Activated naive CD8-positive, alpha-beta T cell treated with anti-CD3 and anti-CD28 coated beads, Interleukin-2, amount 10 ng/mL, durations not matched to agents 7 days and 5 days (primary cell): ENCODE measurements at places on chromosomes 12 and 14. TPM values are rescaled to one million over a fixed set of nuclear protein-coding genes. Genes with fewer than 3 reads are reported as not detected.

Gene RILPL2
- 5.5 TPM for total RNA-seq

Gene LPAR5
- total RNA-seq = 19.4 TPM

Gene ACRBP
- total RNA-seq = 8.8 TPM

Gene IL22
- total RNA-seq = not detected

Gene RHOF
- total RNA-seq = 157 TPM

Gene FZD10
- not detected for total RNA-seq

Gene PRB2
- total RNA-seq = not detected

Gene CCDC88C
- 206 TPM for total RNA-seq

Gene STYK1
- total RNA-seq = 3.1 TPM

GRCh38 chr12:94263011-94263811, 114.8 kb downstream of the PLXNC1 start:
- peaks cover 62% of the 10 kb centered on the region for H3K36me3 ChIP-seq
- H3K4me1 ChIP-seq = peaks cover 44% of the 10 kb centered on the region
- H3K4me3 ChIP-seq = peak overlapping the region; percentile 90

- H3K36me3 ChIP-seq = no peaks in the 10 kb centered on the region
- no peaks in the 10 kb centered on the region for H3K4me1 ChIP-seq
- no peak for DNase-seq
- H3K27ac ChIP-seq = no peak overlapping the region
These were observed 53.4 kb upstream of the DLK1 start for GRCh38 chr14:100673085-100673806.

- DNase-seq = no peak
- H3K27ac ChIP-seq = no peak overlapping the region
- no peak overlapping the region for H3K4me3 ChIP-seq
- H3K36me3 ChIP-seq = peaks cover 37% of the 10 kb centered on the region
- peaks cover 15% of the 10 kb centered on the region for H3K4me1 ChIP-seq
These were observed 5.1 kb downstream of the UNG start for GRCh38 chr12:109102491-109102890.

DNA sequence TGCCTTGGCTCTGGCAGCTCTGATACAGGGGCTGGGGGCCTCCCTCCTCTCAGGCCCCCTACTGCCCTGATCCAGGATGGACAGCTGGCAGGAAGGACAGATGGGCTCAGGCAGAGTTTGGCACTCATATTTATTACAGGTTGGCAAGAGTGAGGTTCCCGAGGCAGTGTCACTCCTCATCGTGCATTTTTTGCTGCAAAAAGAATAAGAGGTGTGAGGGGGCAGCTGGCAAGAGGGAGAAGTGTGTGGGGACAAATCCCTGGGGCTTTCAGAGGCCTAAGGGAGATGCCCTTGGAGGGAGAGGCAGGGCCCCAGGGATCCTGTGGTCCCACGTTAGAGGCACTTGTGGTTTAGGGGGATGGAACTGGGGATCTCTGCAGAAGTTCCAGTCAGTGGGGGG, 5.0 kb downstream of the CMTM5 start:
- peaks cover 9% of the 10 kb centered on the region for H3K27me3 ChIP-seq
- H3K4me3 ChIP-seq = no peak overlapping the region
- no peak overlapping the region for H3K27ac ChIP-seq

DNA sequence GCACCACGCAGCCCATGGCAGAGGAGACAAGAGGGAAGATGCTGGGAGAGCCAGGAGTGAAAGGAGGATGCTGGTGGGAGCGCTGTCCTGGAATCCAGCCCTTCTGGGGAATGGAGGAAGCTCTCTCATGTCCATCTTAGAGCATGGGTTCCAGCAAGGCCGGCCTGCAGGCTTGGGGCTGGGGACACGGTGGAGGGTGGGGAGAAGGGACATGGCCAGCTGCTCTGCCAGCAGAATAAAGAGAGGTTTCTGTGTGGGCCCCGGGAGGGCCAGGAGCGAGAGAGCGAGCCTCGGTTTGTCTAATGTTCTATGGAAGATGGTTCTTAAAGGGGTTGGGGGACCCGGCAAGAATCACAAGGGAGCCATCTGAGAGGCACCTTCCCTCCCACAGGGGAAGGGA, 60.2 kb downstream of the RIMBP2 start:
- no peaks in the 10 kb centered on the region for H3K27me3 ChIP-seq
- no peak overlapping the region for H3K27ac ChIP-seq
- H3K4me3 ChIP-seq = no peak overlapping the region

DNA sequence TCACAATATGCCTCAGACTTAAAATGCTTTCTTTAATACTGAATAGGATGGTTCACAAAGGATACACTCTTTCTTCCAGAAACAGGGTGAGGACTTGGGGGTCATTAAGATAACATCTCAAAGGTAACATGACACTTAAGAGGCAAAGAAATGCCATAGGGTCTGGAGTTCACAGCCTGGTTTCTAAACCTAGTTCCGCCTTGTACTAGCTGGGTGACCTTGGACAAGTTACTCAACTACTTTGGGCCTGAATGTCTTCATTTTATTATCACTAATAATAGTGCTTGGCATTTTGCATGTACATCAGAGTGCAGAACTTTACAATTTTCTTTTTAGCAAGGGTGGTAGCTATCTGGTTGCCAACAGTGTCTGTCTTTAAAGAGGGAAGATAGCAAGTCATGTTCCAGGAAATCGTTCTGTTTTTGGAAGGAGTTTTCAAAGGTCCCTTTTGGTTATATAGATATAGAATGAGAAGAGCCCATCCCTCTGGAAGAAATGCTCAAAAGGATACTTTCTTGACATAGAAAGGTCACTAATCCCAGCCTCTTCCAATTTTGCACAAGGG, 257.8 kb downstream of the NUAK1 start:
- no peaks in the 10 kb centered on the region for H3K4me1 ChIP-seq
- no peaks in the 10 kb centered on the region for H3K36me3 ChIP-seq
- H3K27ac ChIP-seq = no peak overlapping the region
- no peak for DNase-seq
- no peaks in the 10 kb centered on the region for H3K27me3 ChIP-seq

GRCh38 chr12:28340261-28341045, 150.2 kb downstream of the CCDC91 start:
- H3K36me3 ChIP-seq = peaks cover 15% of the 10 kb centered on the region
- H3K27me3 ChIP-seq = no peaks in the 10 kb centered on the region
- H3K4me3 ChIP-seq = no peak overlapping the region
- H3K27ac ChIP-seq = no peak overlapping the region
- no peaks in the 10 kb centered on the region for H3K4me1 ChIP-seq

- H3K27me3 ChIP-seq = no peaks in the 10 kb centered on the region
- no peak overlapping the region for H3K27ac ChIP-seq
- no peaks in the 10 kb centered on the region for H3K4me1 ChIP-seq
- H3K36me3 ChIP-seq = no peaks in the 10 kb centered on the region
These were observed 64.3 kb upstream of the C14orf180 start for GRCh38 chr14:104515059-104515810.

DNA sequence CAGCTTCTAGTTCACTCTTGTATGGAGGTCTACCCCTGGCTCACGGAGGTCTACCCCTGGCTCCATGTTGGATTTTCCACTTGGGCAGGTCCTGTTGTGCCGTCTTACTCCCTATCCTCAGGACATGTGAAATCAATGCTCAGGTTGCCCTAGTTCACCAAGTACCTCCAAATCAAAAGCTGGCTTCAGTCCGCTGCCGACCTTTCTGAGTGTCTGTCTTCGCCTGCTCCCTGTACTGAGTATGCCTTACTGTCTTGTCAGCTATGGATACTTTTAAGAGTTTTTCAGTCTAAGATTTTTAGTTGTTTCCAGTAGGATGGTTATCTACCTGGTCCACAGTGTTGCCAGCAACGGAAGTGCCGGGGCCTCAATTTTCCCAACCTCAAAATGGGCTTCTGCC, 40.1 kb upstream of the BCL11B start:
- no peaks in the 10 kb centered on the region for H3K4me1 ChIP-seq
- peaks cover 16% of the 10 kb centered on the region for H3K27me3 ChIP-seq
- no peak for DNase-seq
- no peaks in the 10 kb centered on the region for H3K36me3 ChIP-seq
- H3K4me3 ChIP-seq = no peak overlapping the region

DNA sequence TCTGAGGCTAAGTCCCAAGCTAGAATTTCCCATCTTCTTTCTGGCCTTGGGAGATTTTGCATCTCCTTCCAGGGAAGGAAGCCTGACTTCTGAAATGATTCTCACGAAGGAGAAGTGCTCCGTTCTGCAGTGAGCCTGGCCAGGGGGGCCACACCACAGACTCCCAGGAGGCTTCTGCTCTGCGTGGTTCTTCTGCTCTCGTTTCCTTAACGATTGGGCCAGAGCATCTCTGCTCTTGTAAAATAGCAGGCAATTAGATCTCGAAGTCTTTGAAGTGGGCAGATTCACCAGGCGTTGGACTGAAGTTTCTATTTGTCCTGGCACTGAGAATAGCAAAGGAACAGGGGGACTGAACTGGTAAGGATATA, 6.7 kb upstream of the BATF start:
- peaks cover 9% of the 10 kb centered on the region for H3K36me3 ChIP-seq
- no peaks in the 10 kb centered on the region for H3K27me3 ChIP-seq
- H3K4me3 ChIP-seq = peak overlapping the region; percentile 85

- no peak for DNase-seq
- H3K36me3 ChIP-seq = no peaks in the 10 kb centered on the region
- H3K4me1 ChIP-seq = no peaks in the 10 kb centered on the region
- no peak overlapping the region for H3K4me3 ChIP-seq
- H3K27me3 ChIP-seq = no peaks in the 10 kb centered on the region
These were observed 1184.6 kb downstream of the FLRT2 start for GRCh38 chr14:86714575-86714974.

DNA sequence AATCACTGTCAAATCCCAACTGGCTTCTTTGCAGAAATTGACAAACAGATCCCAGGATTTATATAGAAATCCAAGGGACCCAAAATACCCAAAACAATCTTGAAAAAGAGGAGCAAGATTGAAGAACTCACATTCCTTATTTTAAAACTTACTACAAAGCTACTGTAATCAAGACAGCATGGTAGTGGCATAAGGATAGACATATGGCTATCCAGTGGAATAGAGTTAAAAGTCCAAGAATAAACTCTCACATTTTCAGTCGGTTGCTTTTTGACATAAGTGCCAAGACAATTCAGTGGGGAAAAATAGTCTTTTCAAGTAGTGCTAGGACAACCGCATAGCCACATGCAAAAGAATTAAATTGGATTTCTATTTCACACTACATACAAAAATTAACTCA, 81.0 kb upstream of the HOXC13 start:
- H3K4me1 ChIP-seq = no peaks in the 10 kb centered on the region
- no peak overlapping the region for H3K27ac ChIP-seq

- no peak overlapping the region for H3K4me3 ChIP-seq
- H3K36me3 ChIP-seq = peaks cover 4% of the 10 kb centered on the region
- no peak overlapping the region for H3K27ac ChIP-seq
These were observed 19.8 kb downstream of the GXYLT1 start for GRCh38 chr12:42124764-42125387.

- H3K4me3 ChIP-seq = peak overlapping the region; percentile 33
- no peaks in the 10 kb centered on the region for H3K36me3 ChIP-seq
- peaks cover 6% of the 10 kb centered on the region for H3K4me1 ChIP-seq
- H3K27me3 ChIP-seq = no peaks in the 10 kb centered on the region
These were observed 153.1 kb downstream of the TMEM117 start for GRCh38 chr12:43988838-43989560.

- no peak for DNase-seq
- H3K27me3 ChIP-seq = peaks cover 27% of the 10 kb centered on the region
- H3K36me3 ChIP-seq = no peaks in the 10 kb centered on the region
- H3K4me1 ChIP-seq = peaks cover 4% of the 10 kb centered on the region
- no peak overlapping the region for H3K27ac ChIP-seq
These were observed 79.6 kb downstream of the OTX2 start for GRCh38 chr14:56730538-56731145.

GRCh38 chr12:5656836-5657235, 224.9 kb downstream of the NTF3 start:
- no peaks in the 10 kb centered on the region for H3K36me3 ChIP-seq
- no peak overlapping the region for H3K27ac ChIP-seq
- no peaks in the 10 kb centered on the region for H3K4me1 ChIP-seq
- DNase-seq = no peak

DNA sequence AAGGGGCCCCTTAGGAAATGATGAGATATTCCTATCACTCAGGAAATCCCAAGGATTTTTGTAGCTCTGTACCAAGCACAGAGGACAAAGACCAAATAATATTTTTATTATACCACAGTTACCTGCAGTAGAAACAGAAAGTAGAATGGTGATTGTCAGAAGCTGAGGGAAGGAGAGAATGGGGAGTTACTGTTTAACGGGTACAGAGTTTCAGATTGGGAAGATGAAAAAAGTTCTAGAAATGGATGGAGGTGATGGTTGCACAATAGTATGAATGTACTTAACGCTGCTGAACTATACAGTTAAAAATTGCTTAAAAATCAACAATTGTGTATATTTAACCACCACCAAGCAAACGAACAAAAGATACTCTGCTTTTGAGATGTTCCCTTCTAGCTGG, 24.1 kb downstream of the FLVCR2 start:
- no peaks in the 10 kb centered on the region for H3K4me1 ChIP-seq
- no peak overlapping the region for H3K27ac ChIP-seq
- H3K36me3 ChIP-seq = no peaks in the 10 kb centered on the region
- no peak overlapping the region for H3K4me3 ChIP-seq
- H3K27me3 ChIP-seq = peaks cover 2% of the 10 kb centered on the region

GRCh38 chr14:60266021-60266937, 17.3 kb downstream of the PPM1A start:
- H3K36me3 ChIP-seq = peaks cover 25% of the 10 kb centered on the region
- no peaks in the 10 kb centered on the region for H3K27me3 ChIP-seq
- H3K4me3 ChIP-seq = no peak overlapping the region
- H3K4me1 ChIP-seq = peaks cover 3% of the 10 kb centered on the region

- H3K27ac ChIP-seq = no peak overlapping the region
- H3K4me1 ChIP-seq = no peaks in the 10 kb centered on the region
- H3K36me3 ChIP-seq = no peaks in the 10 kb centered on the region
- DNase-seq = no peak
- no peak overlapping the region for H3K4me3 ChIP-seq
These were observed 37.6 kb upstream of the DHRS4 start for GRCh38 chr14:23916004-23916403.

DNA sequence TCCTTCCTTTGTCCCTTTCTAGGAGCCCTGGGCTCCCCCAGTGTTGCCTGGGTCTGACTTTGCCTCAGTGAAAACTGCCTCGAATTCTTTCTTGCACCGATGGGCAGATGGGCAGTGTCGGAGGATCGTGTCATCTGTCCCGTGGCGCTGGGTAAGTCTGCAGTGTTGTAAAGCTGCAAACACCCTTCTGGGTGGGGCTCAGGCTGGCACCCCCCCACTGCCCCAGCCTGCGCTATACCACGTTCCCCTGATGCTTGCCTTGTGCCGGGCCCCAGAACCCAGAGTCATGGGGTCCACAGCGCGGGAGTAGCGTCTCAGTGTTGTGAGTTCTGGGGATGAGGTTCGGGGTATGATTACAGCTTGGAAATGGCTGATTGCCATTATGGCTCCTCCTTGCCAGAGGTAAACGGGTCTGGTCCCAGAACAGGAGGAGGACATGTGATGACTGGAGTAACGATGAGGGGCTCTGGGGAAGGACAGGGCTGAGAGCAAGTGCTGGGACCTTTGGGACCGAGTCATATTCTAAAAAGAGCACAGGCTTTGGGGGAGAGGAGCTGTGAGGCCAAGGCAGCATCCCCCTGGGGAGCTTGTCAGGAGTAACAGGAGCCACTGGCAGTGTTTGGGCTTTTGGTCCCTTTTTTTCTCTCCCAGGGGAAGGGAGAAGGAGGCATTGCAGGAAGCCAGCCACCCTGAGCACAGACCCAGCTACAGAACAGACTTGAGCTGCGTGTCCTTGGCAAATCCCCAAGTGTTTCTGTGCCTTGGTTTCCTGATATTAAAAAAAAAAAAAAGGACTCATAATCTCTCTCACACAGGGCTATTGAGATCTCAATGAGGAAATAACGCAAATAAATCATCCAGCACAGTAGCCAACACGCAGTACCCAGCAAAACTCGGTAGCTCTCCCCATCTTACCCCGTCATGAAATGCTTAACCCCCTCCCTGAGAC, 4.3 kb downstream of the RTL1 start:
- no peak overlapping the region for H3K4me3 ChIP-seq
- H3K36me3 ChIP-seq = no peaks in the 10 kb centered on the region
- no peak overlapping the region for H3K27ac ChIP-seq
- DNase-seq = peak; percentile 7
- no peaks in the 10 kb centered on the region for H3K4me1 ChIP-seq
